Omental fat pad (tissue), 4 donors: ENCODE measurements at places on chromosomes 4 and X. TPM values are rescaled to one million over a fixed set of nuclear protein-coding genes. Genes with fewer than 3 reads are reported as not detected.

- no peak for DNase-seq
These were observed 16.5 kb upstream of the MID1 start for GRCh38 chrX:10636851-10637250.

DNA sequence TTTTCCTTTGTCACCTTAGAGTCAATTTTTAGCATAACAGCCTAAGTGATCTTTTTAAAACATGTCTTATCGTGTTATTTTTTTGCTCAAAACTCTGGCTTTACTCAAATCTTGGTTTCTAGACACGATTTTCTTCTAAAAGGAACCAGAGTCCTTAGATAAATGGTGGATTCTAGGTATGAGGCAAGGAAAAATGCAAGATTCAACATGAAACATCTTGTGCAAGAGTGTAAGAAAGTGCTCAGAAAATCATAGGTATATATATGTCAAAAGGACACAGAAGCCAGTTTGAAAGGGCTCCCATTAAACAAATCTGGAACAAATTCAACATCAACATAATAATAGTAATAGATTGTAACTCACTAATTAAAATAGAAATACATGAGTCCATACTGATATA lies 8.1 kb upstream of the ADGRG4 start:
- no peak for DNase-seq

GRCh38 chr4:53313510-53313909 lies 52.4 kb downstream of the SCFD2 start:
- DNase-seq, result no peak

- no peak for DNase-seq
These were observed 61.6 kb upstream of the STS start for GRCh38 chrX:7085879-7086278.

GRCh38 chrX:137823257-137823656 lies 257.3 kb downstream of the ZIC3 start:
- no peak for DNase-seq

DNA sequence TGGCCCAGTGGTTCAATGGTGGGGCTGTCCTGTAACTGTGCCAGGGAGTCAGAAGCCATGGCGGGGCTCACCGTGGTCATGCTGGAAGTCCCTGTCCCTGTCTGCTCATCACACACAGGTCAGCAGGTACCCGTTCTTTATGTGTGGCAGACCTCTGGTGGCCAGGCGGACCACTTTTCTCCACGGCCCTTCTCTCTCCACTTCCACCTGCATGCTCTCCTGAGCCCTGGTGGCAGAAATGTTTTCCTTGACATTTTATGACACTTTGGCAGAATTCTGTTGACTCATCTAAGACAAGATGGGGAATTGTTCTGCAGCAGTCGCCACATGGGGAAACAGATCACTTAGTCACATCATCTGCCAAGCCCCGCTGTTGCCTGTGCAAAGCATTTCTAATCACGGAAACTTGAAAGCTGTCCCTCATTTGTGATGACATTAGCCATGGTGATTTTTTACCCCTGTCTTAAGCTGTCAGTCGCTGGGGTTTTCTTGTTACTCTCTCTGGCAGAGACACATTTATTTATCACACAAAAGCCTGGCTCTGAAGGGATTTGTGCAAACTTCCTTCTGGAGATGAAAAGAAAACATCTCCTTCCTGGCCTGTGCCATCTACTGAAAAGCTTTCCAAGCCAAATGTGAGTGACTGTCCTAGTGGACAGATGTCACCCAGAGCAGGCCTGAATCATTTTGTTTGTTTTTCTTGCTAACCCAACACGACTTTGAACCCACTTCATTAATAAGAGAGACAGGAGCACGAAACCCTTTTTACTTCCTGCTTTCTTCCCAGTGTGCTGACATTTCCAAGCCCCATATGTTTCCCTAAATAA lies 38.8 kb upstream of the STIM2 start:
- no peak for DNase-seq

DNA sequence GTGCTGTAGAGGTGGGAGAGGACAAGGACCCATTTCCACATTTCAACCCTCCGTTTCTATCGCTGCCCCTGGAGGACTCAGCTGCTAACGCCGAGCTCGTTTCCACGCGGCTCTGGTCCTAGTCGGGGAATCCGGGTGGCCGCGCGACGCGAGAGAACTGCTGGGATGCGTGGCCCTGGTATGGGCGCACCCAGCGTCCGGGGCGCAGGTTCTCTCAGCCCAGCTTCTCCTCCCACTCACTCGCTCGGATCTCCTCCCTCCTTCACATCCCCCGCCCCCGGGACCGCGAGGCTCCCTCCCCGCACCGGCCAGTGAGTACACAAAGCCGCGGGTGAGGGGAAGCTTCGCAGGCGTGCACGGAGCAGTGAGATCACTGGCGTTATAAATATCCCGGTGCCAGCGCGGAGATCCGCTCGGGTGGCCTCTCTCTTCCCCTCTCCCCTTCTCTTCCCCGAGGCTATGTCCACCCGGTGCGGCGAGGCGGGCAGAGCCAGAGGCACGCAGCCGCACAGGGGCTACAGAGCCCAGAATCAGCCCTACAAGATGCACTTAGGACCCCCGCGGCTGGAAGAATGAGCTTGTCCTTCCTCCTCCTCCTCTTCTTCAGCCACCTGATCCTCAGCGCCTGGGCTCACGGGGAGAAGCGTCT lies at the start of gene FGF5:
FGF5 (plus strand) TSS at position 412 of the 649 bp plus-strand sequence; CDS start at position 573, 161 bp downstream.
- DNase-seq, result no peak

DNA sequence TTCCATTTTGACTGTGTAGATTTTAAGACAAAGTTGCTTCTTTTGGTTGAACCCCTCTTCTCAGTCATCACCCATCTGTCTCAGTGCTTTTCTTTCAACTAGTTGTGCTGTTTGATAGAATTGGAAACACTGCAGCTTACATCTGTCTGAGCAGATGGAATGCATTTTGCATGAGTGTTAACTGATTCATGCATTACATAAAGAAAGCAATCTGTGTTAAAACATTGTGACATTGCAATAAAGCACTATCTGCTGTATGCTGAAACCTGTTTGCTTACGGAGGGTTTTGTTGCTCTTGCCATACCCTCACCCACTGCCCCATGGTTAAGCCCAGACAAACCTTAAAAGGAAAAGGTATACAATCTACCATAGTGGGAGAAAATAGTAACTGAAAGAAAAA lies 47.4 kb downstream of the NRK start:
- no peak for DNase-seq

GRCh38 chr4:156710365-156711192 lies 261.0 kb downstream of the PDGFC start:
- no peak for DNase-seq

GRCh38 chrX:18607966-18608365 lies 63.9 kb downstream of the RS1 start:
- no peak for DNase-seq

- DNase-seq, result no peak
These were observed 545.2 kb upstream of the IGFBP7 start for GRCh38 chr4:57655342-57655741.

DNA sequence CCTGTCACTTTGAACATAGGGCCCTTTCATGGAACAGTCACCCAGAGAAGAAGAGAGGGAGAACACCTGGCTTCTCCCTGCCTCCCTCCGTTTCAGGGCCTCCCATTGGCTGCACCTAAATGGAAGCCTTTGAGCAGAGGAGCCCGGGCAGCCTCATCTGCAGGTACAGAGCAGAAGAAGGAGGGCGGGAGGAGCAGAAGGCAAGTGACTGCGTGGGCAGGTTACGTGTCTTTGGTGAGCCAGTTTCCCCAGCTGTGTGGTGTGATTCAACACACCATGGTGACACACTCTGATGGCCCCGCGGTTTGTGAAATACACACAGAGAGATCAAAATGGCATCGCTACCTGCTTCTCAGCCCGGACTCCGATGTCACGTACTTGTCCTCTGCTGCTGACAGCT lies 431 bp downstream of the C4orf50 start:
- no peak for DNase-seq

GRCh38 chrX:42495139-42495538 lies 282.8 kb downstream of the PPP1R2C start:
- DNase-seq, result no peak

DNA sequence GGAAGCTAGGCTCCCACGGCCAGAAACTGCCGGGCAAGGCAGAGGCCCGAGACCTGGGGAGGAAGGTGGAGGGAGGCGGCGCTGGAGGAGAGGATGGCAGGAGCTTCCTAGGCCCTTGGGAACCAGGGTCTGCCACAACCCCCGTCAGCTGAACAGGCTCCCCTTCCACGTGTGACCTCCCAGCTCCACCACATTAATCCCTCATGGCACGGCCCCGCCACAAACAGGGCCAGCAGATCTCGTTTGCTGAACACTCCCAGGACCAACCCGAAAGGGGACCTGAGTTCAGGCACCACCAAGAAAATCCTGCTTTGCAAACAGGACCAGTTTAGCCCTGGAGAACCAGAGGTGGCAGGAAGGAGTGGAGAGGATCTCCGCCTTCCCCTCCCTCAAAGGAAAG lies 62.7 kb downstream of the FHDC1 start:
- DNase-seq, result no peak

GRCh38 chrX:81900522-81900921 lies 698.6 kb downstream of the SH3BGRL start:
- DNase-seq, result no peak

- DNase-seq, result no peak
These were observed 231.7 kb upstream of the PPARGC1A start for GRCh38 chr4:24121395-24122175.

DNA sequence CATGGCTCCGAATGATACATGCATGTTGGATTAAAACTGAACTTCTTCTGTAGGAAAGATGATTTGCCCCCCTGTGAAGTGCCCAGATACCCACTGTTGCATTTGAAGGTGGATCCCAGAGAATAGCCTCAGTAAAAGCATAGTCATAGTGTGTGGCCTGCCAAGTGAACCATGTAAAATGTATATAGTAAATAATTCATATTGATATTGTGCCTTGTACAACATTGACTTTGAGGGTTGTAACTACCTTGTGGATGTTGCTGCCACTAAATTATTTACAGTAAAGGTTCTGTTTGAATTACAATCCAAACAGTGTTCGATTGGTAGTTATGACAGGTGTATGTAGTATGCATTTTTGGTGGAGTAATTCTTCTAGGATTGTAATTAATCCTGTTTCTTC lies 19.2 kb downstream of the TMEM131L start:
- DNase-seq, result no peak

Gene WDR17
- 3.6 TPM for total RNA-seq

Gene AKAP14
- total RNA-seq, result not detected

Gene SMR3B
- total RNA-seq, result not detected

Gene PDCL2
- total RNA-seq, result not detected

Gene DCAF8L2
- total RNA-seq, result not detected

Gene PLXNB3
- total RNA-seq, result 3.2 TPM

Gene MAGED4
- total RNA-seq, result 5.7 TPM

Gene GABRG1
- total RNA-seq, result not detected

Gene SMIM31
- not detected for total RNA-seq

Gene TRO
- total RNA-seq, result 7.0 TPM

Gene PGAM4
- not detected for total RNA-seq
